DMS79 treated with DMSO at 0.1 percent for 48 hours (cell line): ENCODE measurements at places on chromosomes 12 and 14.
A peak's percentile ranks its signal among the peaks of the same experiment; 100 is the strongest.

GRCh38 chr14:104195878-104196277 is 57.5 kb downstream of the KIF26A start:
- DNase-seq = peak; percentile 91

DNA sequence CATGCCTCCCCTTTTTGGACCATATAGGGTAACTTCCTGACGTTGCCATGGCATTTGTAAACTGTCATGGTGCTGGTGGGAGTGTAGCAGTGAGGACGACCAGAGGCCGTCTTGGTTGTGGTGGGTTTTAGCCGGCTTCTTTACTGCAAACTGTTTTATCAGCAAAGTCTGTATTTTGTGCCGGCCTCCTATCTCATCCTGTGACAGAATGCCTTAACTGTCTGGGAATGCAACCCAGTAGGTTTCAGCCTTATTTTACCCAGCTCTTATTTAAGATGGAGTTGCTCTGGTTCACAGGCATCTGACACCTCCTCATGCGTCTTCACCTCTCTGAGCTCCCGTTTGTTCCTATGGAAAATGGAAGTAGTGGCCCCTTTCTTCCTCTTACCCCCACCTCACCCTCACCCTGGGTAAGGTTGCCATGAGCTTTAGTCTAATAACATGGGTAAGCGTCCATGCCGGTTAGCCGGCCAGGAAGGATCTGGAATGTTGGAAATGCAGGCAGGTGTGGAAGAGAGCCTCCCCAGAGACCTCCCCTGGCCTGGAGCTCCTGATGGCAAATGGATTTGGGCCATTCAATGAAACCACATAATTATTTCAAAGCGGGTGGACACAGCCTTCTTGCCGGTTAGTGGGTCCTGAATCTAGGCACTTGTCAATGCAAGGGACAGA is 18.6 kb downstream of the HHIPL1 start:
- peak; percentile 73 for DNase-seq

DNA sequence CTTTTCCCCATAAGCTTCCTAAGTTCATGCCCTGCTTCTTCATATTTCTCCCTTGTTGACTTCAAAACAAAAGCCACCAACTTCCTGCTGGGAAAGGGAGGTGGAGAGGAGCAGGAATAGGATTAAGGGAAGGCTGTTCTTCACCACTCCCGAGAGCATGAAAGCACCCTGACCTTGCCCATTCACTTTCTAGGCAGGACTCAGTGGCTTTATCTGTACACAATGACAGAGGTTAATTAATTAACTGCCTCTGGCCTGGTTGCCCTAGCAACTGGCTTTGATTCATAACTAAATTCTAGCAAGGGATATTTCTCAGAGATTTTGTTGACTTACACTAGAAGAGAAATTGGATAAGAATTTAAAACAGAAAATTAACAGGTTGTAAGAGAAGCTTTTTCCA is 396.8 kb downstream of the RPS29 start:
- no peak for DNase-seq

DNA sequence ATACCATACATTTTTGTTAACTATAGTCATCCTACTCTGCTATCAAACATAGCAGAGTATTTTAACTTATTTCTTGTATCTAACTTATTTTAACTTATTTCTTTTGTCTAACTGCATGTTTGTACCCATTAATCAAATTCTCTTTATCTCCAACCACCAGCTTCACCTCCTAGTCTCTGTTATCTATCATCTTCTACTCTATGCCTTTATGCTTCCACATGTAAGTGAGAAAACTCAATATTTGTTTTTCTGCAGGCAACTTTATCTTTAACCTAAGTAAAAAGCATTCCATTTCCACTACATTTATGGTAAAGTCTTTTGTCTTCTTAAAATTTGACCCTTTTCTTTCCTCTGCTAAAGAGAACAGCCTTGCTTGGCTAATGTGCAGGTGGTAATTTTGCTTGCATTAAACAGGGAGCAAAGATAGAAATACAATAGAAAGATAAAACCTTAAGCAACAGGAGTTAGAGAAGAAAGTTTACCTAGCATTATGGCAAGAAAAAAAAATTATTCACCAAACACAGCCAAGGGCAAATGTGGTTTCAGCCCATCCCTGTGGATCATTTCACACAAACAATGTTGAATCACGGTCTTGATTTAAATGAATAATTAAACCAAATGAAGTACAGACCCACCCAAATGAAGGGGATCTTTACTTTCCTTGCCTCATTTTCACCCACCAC is 110.9 kb upstream of the TSPAN8 start:
- no peak for DNase-seq

DNA sequence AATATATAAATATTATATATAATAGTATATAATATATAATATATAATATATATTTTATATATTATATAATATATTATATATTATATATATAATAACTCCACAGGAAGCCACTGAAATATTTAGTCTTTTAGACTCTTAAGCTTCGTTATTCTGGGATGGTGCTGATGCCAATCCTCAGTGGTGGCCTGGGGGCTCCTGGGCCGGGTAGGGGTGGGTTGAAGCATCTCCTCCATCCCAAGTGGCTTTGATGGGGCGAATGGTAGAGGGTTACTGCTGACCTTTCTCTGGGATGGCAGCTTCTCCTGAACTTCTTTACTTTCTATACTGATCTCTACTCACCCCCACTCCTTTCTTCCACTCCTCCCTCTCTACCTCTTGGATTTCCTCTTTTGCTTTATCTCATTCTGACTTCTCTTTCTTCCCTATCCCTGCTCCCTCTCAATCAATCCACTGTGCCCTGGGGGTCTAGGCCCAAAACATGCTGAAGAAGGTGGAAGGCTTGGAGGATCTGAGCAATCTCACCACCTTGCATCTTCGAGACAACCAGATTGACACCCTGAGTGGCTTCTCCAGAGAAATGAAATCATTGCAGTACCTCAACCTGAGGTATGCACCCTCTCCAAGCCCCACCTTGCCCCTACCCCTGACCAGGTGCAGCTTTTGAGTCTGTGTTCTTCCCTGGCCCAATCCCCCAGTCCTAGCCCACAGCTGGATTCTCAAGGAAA is 4.8 kb upstream of the ENO2 start:
- DNase-seq = no peak

DNA sequence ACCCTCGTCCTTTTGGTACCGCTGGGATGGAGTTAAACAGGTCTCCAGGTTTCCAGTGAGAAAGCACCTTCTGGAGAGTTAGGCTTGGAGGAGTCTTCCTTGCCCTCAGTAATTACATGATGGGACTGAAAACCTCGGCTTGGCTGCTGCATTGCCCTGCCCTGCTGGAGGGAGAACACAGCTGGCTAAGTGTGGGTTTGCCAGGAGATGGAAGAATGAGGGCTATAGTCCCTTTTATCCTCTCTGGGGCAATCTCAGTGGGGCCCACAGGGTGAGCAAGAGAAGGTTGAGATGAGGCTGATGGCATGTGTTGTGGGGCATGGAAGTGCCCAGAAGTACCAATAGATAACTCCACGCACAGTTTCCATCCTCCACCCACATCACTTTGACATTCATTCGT is 23.2 kb upstream of the MEG3 start:
- no peak for DNase-seq

DNA sequence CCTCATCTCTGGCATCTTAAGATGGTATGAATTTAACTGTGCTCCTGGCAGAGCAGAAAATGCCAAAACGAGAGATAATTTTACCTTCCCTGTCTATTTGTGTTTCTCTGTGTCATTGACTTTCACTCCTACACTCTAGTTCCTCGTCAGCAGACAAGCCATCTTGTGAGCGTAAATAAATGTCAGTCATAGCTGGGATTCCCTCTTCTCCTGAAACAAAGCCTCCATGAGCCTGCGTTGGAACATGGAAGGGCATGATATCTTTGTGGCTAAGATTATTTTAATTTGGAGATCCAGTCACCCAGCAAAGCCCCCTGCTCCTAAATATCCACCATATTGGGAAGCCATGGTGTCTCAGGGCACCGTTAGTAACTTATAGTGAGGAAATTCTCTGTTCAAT is 37.8 kb upstream of the TUNAR start:
- no peak for DNase-seq

GRCh38 chr12:103632554-103633216 is 45.6 kb downstream of the STAB2 start:
- no peak for DNase-seq

GRCh38 chr14:77141214-77142004 is at the start of gene ZDHHC22:
Gene ZDHHC22 (minus strand): TSS chr14:77141791. CDS start chr14:77139738, 2,053 bp downstream.
- DNase-seq = peak; percentile 89

DNA sequence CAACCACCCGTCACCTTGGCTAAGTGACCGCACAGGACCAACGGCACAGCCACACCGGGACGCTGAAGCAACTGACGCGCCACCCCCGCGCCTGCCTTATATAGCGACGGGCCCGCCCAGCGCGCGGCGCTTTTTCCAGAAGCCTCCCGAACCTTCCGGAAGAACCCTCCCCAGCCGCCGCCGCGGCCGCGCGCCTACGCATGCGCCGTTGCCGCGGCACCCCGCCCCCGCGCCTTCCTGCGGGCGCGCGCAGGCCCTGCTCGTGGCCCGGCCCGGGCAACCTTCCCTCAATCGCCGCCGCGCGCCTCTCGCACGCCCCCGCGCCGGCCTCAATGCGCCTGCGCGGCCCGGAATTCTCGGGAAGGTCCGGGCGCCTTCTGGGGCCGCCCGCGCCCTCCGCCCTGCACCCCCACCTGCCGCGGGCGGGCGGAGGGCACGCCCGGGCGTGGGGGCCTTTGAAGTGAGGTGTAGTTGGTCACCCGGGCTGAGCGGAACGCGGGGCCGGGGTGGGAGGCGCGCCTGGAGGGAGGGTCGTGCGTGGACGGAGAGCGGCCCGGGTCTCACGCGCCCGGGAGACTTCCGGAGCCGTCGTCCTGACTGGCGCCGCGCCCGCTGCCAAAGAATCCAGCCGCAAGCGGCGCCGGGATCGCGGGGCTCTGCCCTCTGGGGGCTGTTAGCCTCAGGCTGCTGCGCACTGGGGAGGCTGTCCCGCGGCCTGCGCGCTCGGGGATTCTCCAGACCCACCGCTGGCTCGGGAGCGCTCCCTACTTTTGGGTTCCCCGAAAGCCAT is at the start of gene HSP90AA1:
Gene HSP90AA1, minus strand, starts transcription at position 73 of the 790 bp plus-strand sequence. CDS start 666 bp downstream, outside the sequence.
- DNase-seq = peak; percentile 95

DNA sequence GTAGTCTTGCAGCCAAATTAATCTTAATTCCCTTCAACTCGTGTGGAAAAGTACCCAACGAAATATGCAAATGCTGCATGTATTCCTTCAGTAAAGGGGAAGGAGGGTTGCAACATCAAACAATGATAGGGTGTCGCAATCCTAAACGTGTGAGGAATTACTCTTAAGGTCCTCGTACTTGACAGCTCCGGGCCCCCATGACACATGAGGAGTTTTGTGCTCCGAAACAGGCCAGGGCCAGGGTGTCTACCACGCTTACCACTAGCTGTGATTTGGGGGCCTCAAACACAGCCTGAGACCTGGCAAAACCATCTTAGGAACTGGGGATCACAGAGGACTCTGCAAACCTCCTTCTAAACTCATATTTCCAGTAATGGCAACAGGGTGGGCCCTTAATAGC is 20.4 kb downstream of the FOS start:
- DNase-seq = no peak
